ENCODE measurements at places on chromosomes 7 and 10.

DNA sequence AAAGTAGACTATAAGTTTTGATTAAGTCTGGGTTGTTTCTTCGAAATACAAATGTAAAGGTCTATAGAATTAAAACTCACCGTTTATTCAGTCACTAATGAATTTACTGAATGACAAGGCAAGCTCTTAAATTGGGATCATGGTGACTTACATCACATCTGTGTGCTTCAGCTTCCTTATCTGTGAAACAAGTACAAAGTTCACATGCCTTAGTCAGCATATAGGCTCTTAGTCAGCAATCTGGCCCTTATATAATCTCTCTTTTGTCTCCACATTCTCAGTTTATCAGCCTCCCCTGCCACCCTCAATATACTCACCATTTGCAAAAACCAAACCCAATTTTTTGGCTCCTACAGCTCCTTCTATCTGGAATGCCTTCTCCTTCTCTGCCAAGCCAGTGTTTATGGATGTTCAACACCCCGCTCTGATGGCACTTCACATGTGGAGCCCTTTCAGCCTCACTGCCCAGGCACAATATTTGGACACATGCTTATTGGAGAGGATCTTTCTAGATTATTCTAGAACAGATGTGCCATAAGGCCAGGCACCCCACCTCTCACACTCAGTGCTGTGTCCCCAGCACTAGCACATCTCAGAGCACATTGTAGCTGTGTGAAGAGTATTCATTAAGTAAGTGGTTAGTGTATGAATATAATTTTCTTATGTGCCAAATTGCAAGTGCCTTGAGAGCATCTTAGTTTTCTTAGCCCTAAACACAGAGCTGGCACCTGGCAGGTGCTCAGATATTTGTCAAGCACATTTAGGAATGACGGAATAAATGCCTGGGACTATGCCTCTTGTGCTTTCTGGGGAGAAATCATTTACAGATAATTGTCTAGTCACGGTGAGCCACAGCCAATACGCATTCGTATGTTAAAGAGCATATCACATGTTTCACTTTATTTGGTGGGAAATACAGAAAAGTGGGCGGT, 9.8 kb upstream of the LAMB1 start:
- no peak for DNase-seq

DNA sequence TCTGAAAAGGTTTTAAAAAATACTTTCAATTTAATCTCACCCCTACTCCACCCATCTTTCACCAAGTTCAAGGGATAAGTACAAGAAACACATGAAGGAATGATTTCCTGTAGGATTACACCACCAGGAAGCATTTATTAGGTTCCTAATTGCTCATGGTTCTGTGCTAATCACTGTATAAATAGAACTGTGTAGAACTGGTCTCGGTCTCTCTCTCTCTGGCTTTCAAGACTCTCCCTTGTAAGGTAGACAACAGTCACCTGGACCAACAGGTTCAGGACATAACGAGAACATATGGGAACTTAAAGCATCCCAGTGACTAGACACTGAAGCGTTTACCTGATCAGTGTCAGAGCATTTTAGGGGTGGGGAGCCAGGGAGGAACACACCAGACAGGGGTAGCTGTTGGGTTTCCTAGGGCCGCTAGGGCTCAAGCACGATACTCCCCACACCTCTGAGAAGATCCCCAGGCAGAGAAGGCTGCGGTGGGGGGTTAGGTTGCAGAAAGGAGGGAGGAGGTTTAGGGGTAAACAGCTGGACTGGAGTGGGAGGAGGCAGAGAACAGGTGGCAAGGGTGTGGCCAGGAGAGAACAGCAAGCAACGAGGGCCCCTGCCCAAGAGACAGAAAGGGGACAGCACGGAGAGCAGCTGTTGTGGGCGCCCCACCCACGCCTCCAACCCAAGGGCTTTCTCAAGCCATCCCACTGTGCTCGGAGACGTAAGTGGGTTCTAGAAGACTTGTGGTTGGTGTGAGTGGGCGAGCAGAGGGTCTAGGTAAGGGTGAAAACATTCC, 52.5 kb upstream of the USP6NL start:
- DNase-seq, result no peak

DNA sequence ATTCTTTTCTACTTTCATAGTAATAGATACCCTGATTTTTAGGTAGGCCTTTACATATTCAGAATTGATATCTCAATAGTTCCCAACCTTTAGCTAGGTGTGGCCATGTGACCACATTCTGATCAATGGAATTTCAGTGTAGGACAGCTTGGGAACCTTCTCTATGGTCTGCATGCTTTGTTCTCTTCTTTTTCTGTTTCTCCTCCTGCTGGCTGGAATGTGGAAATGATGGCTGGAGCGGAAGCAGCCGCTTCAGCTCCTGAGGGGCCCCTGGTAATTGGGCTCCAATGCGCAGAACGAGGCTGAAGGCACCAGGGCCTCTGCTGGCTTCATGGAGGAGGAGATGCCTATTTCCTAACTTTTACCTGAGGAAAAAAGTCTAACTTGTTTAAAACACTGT, 152.6 kb downstream of the ZMYND11 start:
- DNase-seq, result no peak

- peak; percentile 100 for DNase-seq
Observed at GRCh38 chr10:51389415-51390321, 309.7 kb downstream of the CSTF2T start.

GRCh38 chr7:29199776-29200175, 5.2 kb downstream of the CHN2 start:
- no peak for DNase-seq

DNA sequence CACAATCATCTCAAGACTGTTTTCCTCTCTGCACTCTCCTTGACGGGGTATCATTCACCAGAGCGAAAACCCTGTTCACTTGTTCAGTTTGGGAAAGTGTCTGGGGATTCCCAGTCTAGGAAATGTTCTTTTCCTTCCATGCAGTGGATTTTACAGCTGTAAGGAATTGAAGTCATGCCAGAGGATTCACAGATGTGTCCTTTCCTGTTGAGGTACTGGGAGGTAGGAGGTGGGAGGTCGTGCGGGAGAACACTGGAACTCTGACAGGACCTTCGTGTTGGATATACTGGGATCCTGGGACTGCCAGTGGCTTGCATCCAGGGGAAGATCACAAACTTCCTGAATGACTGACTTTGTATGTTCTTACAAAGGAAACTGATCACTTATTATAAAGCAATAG, 185.5 kb downstream of the BMPER start:
- DNase-seq, result no peak

- no peak for DNase-seq
Observed at GRCh38 chr7:13109201-13109600, 421.8 kb downstream of the ARL4A start.

DNA sequence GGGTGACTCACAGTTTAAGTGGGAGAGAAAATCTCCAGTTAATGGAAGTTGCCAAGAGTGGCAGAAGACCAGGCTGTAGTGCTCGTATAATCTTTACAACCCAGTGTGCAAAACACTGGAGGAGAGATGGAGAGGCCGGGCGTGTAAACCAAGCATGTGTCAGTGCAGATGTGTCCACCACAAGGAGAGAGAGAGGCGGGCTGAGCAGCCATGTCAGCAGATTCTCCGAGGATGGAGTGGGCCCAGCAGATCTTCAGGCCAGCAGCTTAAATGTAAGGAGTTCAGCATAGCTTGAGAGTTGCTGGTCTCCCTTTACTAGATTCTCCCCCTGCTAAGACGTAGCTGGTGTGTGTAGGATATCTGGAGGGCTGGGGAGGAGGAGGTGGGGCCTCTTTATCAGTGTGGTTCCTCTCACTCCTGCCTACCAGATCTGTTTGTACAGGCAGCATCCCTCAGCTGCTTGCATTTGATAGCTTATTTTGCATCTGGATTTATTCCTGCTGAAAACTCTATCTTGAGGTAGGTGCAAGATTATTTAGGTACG, 13.7 kb downstream of the BPGM start:
- DNase-seq, result no peak

DNA sequence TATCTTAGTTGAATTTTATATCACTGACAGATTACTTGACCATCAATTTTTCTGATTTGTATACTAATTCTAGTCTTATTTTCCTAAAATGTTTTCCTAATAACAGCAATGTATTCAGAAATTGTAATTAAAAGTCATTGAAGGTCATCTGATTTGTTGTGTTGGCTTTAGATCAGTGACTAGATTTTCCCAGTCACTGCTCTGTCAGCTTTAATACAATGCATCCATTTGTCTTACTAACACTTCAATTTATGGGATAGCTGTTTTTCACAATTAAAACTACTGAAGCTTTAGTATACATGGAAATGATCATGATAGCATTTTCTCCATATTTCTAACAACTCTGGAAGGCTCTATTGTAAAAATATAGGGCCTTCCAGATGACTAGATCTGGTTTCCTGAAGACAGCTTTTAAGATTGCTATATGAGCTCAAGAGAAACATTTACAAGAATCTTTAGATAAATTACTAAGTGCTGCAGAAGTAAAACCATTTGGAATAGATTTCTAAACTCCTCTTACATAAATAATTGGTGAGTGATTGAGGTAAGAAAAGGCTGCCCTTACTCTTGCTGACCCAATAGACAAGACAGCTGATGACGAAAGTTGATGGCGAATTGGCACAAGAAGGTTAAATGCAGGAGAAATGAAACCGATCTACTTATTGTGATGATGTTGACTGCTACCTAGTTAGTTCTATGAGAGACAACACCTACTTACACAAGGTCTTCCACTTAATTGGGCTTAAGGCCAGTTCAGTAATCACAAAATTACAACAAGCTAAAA, 74.1 kb downstream of the LRRTM3 start:
- DNase-seq, result no peak

GRCh38 chr10:90245623-90246022, 544.2 kb downstream of the KIF20B start:
- DNase-seq, result no peak

- no peak for DNase-seq
Observed at GRCh38 chr10:46014206-46014605, 16.2 kb downstream of the NCOA4 start.

DNA sequence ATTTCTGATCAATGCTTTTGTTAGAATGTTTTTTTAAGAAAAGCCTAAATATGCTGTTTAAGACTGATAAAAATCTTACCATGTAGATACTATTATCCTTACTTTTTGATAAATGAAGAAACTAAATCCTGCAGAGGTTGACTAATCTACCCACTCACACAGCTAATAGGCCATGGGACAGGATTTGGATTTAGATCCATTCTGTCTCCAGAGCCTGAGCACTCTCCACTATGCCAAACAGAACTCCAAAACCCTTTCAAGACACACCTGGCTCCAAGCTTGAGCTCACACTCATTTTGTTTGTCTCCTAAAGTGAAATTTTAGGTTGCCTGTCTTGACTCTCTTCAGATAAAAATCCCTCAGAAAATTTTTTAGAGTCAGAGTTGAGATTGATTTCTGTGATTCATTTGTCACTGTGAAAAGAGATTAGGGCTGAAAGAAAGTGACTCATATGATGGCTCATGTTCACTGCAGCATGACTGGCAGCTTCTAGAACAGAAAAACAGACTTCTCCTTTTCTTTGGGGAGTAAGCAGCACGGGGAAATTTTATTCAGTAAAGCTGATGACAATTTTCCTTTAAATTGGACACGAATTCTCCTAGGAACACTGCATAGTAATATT, 132.3 kb upstream of the POT1 start:
- DNase-seq, result no peak

- no peak for DNase-seq
Observed at GRCh38 chr7:87480386-87480785, 4.9 kb upstream of the ABCB4 start.

DNA sequence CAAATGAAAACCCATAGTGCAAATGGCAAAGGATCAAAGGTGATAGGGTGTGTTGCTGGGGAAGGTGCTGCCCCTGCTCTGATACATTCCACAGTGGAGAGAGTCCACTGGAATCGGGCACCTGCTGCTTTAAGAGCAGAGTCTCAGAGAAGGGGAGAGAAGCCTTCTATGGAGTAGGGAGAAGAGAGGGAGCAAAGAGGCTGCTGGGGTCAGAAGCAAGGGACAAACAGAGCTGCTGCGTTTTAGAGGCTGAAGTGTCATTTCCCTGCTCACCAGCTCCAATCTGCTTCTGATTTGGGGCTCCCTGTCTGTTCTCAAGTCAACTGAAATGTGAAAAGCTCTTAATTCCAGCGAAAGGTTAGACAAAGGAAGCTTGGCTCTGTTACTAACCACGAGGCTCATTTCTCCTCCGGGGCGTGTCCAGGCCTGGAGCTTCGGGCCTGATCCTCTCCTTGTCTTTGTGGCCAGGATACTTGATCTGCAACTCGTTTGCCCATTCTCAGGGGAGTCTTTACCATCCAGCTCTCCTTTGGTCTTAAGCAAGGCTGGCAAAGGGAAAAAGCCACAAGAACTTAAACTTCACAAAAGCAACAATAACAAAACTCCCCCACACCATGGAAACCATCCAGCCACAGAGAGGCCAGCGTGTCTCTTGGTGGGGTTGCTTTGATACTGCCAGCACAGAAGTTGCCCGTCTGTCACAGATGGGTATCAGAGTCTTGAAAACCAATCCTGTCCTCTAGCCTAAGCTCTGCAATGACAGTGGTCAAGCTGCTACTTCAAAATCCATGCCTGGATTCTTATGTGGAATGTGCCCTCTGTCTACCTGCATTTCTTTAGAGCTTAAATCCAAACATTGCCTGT, 692.6 kb downstream of the SUGCT start:
- DNase-seq, result peak; percentile 77

- DNase-seq, result no peak
Observed at GRCh38 chr7:116212869-116213268, 2.5 kb downstream of the TES start.

GRCh38 chr7:64874562-64875250, 28.4 kb upstream of the ZNF273 start:
- no peak for DNase-seq

DNA sequence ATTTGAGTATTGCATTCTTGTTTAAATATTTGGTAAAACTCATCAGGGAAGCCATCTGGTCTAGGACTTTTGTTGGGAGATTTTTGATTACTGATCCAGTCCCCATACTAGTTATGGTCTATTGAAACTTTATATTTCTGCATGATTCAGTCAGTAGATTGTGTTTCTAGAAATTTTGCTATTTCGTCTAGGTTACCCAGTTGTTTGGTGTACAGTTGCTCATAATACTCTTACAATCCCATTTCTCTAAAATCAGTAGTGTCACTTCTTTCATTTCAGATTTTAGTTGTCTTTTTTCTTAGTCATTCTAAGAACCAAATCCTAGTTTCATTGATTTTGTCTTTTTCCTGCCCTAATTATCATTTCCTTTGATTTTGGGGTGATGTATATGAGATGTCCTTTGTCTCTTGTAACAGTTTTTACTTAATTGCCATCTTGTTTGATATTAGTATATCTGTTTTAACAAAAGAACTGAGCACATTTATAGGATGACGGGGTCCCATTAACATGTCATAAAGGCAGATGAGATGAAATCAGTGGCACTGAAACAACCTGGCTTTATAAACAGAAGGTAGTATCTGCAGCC, 7.9 kb downstream of the MALSU1 start:
- DNase-seq, result no peak

DNA sequence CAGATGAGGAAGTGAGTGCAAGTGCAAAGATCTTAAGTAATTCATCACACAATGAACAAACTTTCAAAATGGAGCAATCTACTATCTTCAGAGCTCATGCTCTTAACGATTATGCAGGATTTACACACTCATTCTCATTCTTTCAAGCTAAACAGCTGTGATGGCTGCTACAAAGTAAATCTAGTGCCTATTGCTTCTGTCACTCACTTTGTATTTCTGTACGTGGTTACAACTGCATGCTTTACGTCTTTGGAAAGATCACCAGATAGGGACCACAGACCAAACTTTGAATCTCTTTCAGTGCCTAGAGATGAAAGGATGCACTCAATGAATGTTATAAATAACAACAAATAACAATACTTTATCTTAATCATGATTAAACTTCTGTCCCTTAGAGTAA, 194.6 kb downstream of the MAGI2 start:
- no peak for DNase-seq

GRCh38 chr7:98230746-98231471, 19.7 kb downstream of the BHLHA15 start:
- no peak for DNase-seq

- DNase-seq, result no peak
Observed at GRCh38 chr10:80268266-80268665, 21.2 kb downstream of the MAT1A start.
